ENCODE measurements at places on chromosomes 7 and 10.

DNA sequence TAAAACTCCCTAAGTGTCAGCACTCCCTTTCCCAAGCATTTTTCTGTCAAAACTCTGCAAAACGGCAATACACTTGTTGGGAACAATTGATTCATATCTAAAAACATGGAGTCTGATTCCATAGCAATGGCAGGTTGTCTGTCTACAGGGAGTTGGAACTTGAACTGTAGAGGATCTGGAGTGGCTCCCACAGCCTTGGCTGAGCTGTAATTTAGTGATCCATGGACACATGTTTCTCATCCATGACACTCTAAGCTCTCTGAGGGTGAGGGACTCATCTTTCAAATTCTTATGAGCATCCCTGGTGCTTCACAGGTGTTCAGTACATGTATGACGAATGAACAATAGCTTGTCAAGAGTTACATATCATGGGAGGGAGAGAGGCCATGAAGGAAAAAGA, 466.1 kb downstream of the GRID1 start:
- no peak for DNase-seq

GRCh38 chr7:46393142-46393541, 472.1 kb upstream of the IGFBP3 start:
- DNase-seq = no peak

DNA sequence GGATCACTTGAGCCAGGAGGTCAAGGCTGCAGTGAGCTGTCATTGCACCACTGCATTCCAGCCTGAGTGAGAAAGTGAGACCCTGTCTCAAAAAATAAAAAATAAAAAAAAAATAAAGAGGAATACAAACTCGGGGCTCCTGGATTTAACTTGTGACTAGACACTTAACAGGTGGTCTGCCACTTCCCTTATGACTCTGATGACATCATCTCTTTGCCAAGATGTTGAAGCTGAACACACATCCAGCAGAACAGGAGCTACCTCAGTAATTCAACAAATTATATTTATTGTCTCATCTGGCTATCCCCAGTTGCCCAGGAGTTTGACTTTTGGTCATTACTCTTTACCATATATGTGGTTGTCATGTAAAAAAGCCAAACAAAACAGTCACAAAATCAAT, 35.3 kb downstream of the NEUROD6 start:
- no peak for DNase-seq

- no peak for DNase-seq
These were observed 331.0 kb downstream of the PRPF18 start for GRCh38 chr10:13917791-13918190.

DNA sequence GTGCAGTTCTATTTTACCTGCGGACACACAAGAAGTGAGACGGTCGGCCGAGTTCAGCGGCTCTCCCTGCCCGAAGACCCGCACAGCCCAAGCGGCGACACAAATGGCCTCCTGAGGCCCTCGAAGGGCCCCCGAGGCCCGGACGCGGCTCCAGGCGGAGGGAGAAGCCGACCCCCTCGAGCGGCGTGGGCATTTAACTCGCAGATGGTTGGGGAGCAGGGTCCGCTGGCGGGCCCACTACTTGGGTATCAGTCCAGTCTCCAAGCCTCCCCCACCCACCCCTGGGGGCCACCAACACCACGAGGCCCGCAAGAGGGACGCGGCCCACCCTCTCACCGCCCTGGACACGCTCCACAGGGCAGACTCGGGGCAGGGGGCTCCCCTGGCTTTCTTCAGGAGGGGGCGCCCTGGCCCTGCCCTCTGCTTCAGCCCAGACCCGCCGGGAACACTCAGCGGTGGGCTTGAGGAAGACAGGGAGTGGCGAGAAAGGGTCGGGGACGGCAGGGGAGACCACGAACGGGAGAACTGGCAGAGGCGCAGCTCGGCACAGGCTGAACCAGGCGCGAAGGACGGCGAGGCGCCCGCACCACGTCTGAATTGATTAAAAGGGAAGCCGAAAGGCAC, 1.7 kb downstream of the IGF2BP3 start:
- DNase-seq = no peak

DNA sequence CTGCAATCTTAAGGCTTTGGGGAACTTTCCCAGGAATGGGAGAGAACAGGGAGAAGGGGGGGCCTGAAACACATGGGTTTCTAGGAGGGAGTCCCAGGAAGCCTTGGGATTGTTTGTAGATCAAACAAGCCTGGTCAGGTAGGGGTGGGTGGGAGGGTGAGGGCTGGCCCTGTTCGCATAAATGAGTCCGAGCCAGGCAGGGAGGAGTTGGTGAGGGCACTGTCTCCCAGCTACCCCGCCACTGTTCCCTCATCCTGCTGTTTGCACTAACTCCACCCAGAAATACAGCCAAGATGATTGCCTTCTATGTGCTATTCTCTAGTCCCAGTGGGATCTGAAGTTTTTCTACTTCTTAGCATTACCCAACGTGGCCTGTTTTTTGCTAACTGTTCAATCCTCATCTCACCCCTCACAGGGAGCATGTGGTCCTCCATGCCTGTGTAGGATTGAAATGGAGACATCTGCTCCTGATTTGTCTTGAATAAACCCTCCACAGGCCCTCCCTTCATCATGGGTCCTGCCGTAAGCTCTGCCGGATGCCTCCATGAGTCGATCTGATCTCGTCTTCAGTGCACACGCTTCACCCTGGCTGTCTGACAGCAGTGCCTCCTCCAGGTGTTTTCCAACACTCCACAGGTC, 257.0 kb downstream of the COBL start:
- DNase-seq = no peak

DNA sequence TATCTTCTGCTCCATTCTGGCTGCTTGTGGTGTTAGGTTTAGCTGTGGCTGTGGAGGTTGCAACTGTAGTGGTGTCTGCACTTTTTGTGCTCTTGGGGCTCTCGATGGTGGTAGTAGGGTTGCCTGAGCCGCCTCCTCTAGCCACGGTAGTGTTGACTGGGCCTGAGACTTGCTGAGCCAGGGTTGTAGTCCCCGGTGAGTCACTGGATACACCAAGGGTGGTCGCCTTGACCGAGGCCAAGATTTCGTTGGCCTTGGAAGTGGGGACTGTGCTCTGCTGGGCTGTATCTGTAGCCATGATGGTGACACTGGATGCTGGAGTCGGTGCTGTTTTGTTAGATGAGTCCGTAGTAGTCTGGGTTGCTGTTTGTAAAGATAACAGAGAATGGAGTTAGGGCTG, 45.4 kb downstream of the PODXL start:
- no peak for DNase-seq

DNA sequence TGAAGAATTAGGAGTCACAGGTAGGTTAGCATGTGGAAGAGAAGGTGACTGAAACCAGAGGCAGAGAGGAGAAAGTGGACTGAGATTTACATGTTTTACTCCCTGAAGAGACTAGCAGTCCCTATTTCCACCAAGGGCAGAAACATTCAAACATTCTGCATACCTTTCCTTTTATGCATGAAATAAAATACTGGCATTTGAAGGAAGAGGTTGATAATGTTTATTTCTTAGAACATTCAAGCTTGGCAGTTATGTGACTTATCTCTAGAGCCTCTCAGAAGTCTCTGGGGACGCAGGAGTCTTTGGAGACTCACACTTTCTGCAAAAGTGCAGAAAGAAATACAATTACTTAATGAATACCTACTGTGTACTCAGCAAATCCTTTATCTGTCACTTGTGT, 507.1 kb upstream of the C7orf33 start:
- no peak for DNase-seq

GRCh38 chr10:35091994-35092790, 2.1 kb upstream of the CUL2 start:
- DNase-seq = no peak

GRCh38 chr10:82468453-82468852, 593.5 kb downstream of the NRG3 start:
- DNase-seq = peak; percentile 26

GRCh38 chr10:116278846-116279245, 5.8 kb upstream of the GFRA1 start:
- no peak for DNase-seq

DNA sequence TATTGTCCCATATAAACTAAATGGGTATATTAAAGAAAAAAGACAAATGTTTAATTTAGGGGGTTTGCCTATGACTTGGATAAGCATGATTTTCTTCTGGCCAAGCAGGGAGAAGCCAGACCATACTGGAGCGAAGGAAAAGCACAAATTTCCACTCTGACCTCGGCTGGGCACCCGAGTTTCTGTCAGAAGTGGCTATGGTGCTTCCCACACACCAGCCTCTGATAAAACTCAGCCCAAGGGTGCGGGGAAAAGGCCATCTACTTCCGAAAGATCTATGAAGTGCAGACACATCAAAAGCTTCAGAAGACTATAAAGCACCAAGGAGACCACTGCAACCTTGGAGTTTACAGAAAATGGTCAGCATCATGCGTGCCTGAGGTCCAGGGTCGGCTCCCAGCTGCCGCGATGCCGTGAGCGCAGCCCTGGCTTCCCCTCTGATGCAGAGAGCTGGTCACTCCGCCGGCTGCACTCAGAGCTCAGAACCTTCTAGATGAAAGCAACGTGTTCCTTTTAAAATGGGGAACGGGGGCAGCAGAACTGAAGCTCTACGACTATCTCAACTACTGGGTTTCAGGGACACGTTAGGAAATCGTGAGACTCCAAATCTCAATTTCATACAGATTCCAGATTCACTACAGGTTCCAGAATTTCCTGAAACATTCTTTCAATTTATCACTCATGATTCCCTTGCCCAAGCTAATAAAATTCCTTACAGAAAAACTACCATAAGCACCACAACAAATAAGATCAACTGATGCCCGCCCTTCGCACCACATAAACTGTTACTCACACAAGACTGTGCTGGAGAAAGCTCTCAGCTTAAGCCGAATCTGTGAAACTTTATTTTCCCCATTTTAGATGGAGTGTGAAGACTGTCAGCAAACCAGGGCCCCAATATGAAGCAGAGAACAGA, 84.5 kb downstream of the DIP2C start:
- DNase-seq = no peak

GRCh38 chr10:102613785-102614184, 30.5 kb upstream of the TRIM8 start:
- DNase-seq = no peak

GRCh38 chr7:151115836-151116418, 29.7 kb downstream of the AGAP3 start:
- no peak for DNase-seq

GRCh38 chr7:140676306-140676705, 3.6 kb downstream of the ADCK2 start:
- no peak for DNase-seq

- no peak for DNase-seq
These were observed 116.1 kb downstream of the ST7 start for GRCh38 chr7:117069379-117069778.

DNA sequence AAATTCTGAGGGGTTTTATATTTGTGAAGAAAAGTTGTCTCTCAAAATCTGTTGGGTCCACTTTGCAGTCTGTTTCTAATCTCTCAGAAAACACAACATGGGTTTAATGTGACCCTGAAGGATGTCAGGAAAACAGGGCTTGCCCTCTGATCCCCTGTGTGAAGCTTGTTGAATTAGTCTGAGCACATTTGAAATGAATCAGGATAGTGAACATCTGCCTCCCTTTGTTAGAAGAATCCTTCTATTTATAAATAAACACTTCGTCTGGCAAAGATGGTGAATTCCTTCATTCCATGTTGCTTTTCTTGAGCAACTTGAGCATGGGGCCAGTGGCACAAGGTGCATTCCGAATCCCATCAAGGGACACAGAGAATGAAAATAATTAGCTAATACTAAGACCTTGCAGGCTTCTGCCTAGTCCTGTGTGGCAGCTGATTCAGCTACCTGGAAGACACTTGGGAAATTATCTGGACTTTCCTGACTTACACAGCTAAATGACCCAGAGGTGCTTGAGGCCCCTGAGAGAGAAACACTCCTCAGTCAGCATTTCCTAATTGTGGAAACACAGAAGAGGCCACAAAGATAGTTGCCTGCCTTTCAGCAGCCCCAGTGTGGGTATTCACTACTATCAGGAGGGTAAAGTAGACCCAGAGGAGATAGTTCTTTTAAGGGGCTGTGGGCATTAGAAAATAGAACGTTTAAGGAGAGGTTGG, 305.5 kb downstream of the C7orf25 start:
- DNase-seq = no peak

DNA sequence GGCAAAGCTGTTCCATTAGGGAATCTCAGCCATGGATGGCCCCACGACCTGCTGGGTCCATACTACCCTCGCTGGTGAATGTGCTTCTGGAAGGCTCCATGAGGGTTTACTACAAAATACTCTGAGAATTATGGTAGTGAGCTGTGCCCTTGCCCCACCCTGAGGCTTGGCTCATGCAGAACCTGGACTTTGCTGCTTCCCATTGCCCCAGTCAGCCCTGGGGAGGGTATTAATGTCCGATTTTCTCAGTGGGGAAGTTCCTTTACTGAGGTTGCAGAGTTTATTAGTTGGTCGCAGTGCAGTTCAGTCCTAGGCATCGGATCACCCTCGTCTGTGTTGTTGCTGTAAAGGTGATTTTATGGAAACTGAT, 310.1 kb downstream of the WDR37 start:
- DNase-seq = no peak

- no peak for DNase-seq
These were observed 132.3 kb upstream of the ANK3 start for GRCh38 chr10:60521974-60522405.

DNA sequence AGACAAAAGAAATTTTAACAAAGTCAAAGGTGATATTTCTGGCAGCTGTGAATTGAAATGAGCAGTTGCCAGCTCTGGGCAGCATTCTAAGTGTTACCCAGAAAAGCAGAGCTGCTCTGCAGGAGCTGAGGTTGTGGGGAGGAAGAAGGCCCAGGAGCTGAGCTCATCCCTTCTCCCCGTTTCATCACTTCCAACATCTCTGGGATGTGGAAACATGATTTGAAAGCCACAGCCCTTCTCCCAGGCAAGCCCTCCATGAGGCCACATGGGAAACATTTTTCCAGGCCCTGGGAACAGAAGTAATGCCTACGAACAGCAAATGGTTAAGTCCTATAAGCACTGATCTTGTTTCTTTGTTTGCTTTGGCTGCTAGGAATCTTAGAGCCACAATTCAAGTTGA, 10.9 kb upstream of the DMBT1 start:
- no peak for DNase-seq

DNA sequence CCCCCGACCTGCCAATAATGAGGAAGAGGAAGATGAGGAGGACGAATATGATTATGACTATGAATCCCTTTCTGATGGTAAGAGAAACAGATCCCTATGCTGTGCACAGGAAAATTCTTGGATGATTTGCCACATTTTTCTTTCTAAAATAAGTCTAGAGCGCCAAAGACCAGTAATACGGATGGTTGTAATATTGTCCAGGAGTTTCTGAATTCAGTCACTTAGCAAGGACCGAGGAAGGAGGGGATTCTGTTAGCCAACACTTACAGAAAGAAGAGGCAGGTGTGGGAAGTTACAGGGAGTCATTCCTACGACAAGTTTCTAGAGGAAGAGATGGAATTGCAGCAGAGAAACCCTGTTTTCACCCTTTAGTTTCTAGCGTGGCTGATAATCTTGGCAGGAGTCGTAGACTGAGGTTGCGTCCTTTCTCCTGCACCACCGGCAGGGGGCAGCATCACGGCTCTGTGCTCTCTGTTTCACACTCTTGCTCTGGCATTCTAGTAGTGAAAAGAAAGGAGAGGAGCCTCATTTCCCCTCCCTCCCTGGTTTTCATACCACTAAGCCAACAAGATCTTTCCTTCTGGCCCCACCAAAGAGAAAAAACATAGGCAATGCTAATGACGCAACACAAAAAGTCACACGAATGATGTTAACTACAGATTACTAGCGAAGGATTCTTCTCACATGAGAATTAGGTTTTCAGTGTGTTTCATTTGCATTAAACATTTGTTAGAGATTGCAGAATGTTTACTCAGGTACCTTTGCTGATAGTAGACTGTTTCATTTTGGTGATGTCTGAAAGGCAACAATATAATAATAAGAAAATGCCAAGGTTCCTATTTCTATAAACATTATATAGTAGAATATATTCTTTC, 82.7 kb downstream of the NOC3L start:
- no peak for DNase-seq

Measured in NCI-H2171 (cell line).